OCI-LY7 (cell line): ENCODE measurements at places on chromosomes 1 and 21.

GRCh38 chr1:167676916-167677848, 44.6 kb upstream of the MPZL1 start:
- DNase-seq = no peak

- DNase-seq = no peak
These were observed 54.9 kb upstream of the WNT2B start for GRCh38 chr1:112453876-112454275.

- DNase-seq = peak; percentile 54
These were observed 68.1 kb upstream of the NFASC start for GRCh38 chr1:204802401-204803175.

DNA sequence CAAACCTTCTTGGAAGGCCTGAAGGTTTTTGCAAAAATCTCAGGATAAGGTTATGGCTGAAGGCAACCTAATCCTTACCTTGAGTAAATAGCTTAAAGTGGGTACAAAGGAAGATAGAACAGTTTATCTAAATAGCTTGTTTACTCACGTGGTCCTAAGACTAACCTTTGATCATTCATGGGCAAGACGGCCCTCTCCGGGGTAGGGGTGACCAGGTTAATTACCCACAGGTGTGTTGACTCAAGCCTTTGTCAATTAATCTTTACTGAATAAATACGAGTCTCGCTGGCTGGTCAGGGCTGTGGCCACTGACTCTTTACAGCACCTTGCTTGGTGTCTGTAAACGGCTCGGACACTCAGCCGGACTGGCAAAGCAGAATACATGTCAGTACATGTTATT, 10.8 kb downstream of the AADACL4 start:
- DNase-seq = no peak

DNA sequence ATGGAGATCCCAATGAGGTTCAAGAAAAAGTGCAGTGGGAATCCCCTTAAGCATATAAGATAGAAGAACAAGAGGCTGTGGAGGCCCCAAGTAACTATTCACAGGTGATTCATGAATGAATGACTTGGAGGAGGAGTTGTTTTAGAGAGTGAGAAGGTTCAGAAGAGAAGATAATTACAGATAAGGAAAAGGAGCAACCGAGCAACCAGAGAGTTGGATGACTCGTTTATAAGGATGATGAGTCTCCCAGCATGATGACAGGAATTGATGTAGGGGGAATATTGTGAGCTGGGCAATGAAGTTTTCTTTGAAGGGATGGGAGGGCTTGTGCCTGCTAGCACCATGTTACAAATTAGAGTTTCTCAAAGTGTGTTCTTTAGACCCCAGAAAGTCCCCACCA, 9.8 kb downstream of the C8A start:
- no peak for DNase-seq

- DNase-seq = no peak
These were observed 75.9 kb downstream of the GIPC2 start for GRCh38 chr1:78121710-78122109.
